ENCODE measurements at places on chromosomes 11 and 22. TPM values are rescaled to one million over a fixed set of nuclear protein-coding genes. Genes with fewer than 3 reads are reported as not detected.

- no peaks in the 10 kb centered on the region for H3K36me3 ChIP-seq
- H3K4me3 ChIP-seq, result peak overlapping the region; percentile 12
- DNase-seq, result no peak
- no peak overlapping the region for H3K27ac ChIP-seq
- H3K4me1 ChIP-seq, result no peaks in the 10 kb centered on the region
These were observed 171.3 kb downstream of the BRD1 start for GRCh38 chr22:49656291-49656851.

Gene SSH3
- 101 TPM for total RNA-seq

Gene ROBO3
- 30.6 TPM for total RNA-seq

Gene POLR2L
- total RNA-seq, result 91.1 TPM

Gene KRTAP5-8
- total RNA-seq, result 2.8 TPM

Gene SMTNL1
- 1.4 TPM for total RNA-seq

Gene SPI1
- 13.4 TPM for total RNA-seq

DNA sequence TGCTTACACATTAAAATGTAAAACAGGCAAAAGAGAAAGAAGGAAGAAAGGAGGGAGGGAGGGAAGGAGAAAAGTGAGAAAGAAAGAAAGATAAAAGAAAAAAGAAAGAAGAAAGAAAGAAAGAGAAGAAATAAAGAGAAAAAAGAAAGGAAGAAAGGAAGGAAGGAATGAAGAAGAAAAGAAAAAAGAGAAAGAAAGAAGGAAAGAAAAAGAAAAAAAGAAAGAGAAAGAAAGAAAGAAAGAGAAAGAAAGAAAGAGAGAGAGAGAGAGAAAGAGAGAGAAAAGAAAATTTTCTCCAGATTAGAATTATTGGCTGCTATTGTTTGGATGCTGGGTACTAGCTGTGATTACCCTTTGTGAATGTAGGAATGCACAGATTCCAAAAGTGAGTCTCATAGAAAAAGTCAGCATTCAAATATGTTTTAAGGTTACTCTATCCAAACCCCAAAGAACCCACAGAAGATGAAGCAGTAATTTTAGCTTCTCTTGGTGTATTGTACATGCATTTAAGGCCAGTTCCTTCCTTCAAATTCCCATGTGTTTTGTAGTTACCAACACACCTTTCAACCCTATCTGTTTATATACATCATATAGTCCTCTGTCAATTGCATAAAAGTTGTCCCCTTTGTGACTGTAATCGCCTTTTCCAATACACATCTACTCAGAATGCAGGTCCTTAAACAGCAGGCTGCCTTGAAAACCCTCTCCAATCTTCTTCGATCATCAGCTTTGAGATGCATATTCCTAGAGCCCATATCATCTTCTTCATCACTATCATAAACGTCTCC is 789 bp upstream of the FAM111A start:
- peak overlapping the region; percentile 64 for H3K4me3 ChIP-seq
- DNase-seq, result no peak
- no peaks in the 10 kb centered on the region for H3K36me3 ChIP-seq
- H3K27me3 ChIP-seq, result no peaks in the 10 kb centered on the region

Gene FOSL1
- total RNA-seq, result 2.6 TPM

DNA sequence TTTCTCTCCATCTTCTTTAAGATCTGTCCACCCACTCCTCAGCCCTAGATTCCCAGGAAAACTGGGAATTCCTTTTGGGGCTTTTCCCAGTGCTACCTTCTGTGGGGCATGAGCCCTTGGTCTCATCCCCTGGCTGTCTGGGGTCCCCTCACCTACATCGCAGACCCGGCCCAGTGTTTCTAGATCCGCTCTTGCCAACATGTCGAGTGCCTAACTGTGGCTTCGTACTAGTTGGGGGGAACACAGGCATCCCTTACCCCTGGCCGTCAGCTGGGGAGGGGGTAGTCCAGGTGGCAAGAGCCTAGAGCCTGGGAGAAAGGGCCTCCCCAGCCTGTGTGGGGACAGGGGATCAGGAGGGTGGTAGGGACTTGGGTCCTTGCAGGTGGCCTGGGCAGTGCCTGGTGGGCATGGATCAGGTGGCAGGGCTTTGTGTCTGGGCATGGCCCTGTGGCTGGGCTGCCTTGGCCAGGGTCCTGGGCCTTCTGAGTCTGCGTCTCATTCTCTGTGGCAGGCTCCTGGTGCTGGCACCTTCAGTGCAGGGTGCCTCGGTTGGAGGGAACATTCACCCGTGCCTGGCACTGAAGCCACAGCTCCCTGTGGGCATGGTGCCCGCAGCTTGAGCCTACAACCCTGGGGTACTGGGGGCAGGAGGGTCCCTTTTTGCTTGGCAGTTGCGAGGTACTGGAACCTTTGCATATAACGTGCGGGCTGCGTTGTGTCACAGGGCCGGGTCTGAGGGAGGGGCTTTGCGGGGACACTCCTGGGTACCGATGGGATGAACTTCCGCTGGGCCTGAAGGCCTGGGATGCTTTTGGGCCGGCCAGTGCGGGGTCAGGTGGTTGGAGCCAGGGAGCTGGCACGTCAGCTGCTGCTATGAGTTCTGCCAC is 4.1 kb downstream of the KCNQ1 start:
- no peak overlapping the region for H3K4me3 ChIP-seq
- no peaks in the 10 kb centered on the region for H3K4me1 ChIP-seq
- H3K36me3 ChIP-seq, result no peaks in the 10 kb centered on the region
- DNase-seq, result no peak
- H3K27me3 ChIP-seq, result no peaks in the 10 kb centered on the region

DNA sequence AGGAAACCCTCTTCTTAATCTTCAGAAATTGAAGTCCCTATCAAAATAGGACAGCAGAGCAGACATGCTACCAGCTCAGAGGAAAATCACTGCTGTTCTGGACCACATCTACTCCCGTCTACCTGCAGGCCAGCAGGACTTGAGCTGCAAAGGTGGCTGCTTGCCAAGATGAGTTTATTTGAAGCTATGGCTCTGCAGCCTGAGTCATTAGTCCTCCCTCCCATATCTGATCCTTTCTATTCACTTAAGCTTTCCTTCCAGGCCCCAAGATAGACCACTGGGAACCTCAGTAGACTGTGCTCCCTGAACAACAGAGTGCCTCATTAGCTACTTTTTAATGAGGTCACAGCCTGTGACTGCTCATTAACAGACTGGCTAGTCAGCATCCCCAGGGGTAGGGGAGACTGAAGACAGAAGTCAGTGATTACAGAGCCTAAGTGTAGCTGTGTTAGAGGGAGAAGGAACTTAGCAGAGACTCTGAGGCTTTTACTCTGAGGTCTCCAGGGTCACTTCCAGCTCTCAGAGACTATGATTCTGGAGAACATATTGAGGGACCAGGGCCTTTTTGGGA is 6.8 kb upstream of the OR10A2 start:
- H3K4me1 ChIP-seq, result no peaks in the 10 kb centered on the region
- H3K27me3 ChIP-seq, result no peaks in the 10 kb centered on the region
- no peaks in the 10 kb centered on the region for H3K36me3 ChIP-seq
- no peak overlapping the region for H3K4me3 ChIP-seq

DNA sequence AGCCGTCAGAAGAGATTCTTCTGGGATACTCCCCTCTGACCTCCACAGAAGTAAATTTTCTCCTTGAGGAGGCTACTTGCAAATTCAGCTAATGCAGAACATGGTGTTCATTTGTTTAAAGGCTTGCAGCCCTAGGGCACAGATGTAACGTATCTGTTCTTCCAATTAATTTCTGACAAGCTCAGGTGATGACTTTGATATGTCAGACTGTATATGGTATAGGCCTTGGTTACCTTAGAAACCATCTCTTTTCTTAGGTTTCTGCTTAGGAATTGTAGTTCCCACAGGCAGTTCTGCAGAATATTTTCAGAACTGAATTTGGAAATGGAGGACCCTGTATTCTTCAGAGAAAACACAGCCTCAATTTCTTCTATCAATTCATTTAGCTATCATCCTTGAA is 117.1 kb downstream of the DDX10 start:
- no peak overlapping the region for H3K27ac ChIP-seq
- no peak for DNase-seq
- no peak overlapping the region for H3K4me3 ChIP-seq

Gene SAAL1
- total RNA-seq, result 11.2 TPM

Gene CBLIF
- not detected for total RNA-seq

DNA sequence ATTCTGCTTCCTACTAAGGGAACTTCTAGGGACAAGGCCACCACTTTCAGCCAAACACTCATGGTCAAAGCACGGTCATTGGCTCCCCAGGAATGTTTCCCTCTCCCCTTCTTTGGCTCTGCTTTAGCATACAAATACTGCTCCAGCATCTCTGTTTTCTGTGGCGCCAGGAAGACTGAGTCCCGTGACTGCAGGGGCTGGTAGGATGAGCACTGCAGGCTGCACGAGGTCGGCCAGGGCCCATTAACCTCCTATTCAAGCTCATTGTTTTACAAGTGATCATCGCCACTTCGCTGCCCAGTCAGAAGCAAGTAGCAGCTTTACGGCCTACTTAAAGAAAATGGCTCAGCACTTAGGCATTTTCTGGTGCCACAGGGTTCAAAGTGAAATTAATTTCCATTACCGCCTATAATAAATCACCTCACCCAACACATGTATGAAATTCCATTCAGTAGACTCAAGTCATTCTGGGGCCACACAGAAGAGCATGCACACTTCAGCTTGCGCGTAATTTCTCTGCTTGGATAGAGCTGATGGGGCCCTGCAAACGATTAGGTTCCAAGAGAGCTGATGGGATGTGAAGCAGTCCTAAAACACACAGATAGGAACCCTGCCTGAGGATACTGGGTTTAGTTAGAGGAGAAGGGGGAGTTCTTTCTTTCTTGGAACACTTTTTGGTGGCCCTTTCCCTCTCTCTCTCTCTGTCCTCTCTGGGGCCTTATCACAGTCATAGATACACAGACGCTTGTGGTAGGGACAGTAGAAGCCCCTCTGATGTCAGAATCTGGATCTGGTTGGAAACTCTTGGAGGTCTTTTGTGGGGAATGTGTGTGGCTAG is 173.7 kb downstream of the KIF18A start:
- DNase-seq, result no peak
- no peaks in the 10 kb centered on the region for H3K36me3 ChIP-seq
- no peaks in the 10 kb centered on the region for H3K27me3 ChIP-seq
- H3K27ac ChIP-seq, result no peak overlapping the region
- no peaks in the 10 kb centered on the region for H3K4me1 ChIP-seq
- H3K4me3 ChIP-seq, result no peak overlapping the region

DNA sequence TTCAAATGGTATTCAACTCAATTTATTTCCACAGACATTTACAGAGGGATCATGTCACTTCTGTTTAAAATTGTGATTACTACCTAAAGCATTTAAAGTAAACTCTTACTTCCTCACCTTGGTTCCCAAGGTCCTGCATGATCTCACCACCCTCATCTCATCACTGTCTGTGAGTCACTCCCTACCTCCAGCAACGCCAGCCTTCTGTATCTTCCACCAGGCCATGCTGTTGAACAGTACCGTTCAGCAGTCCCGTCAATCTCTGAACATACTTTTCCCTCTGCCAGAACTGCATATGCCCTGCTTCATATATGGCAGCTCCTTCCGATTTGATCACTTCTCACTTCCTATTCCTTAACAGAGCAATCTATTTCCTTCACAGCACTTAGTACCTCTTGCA is 2.0 kb downstream of the FBXO3 start:
- no peaks in the 10 kb centered on the region for H3K4me1 ChIP-seq
- H3K27ac ChIP-seq, result no peak overlapping the region
- no peak for DNase-seq
- no peaks in the 10 kb centered on the region for H3K27me3 ChIP-seq

DNA sequence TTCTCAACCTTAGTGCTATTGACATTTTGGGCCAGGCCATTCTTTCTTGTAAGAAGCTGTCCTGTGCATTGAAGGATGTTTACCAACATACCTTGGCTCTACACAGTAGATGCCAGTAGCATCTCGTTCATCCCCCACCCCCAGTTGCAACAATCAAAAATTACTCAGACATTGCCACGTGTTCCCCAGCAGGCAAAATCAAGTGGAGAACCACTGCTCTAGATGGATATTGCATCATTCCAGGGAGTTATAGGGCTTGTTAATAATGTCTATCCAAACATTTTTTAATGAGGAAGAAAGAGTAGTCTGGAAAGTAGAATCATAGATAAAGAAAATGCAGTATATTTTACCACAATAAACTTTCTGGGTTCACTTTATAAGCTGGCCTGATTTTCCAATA is 64.1 kb downstream of the PRMT3 start:
- H3K36me3 ChIP-seq, result no peaks in the 10 kb centered on the region
- no peaks in the 10 kb centered on the region for H3K4me1 ChIP-seq
- H3K27me3 ChIP-seq, result no peaks in the 10 kb centered on the region
- DNase-seq, result no peak
- H3K4me3 ChIP-seq, result no peak overlapping the region
- no peak overlapping the region for H3K27ac ChIP-seq

DNA sequence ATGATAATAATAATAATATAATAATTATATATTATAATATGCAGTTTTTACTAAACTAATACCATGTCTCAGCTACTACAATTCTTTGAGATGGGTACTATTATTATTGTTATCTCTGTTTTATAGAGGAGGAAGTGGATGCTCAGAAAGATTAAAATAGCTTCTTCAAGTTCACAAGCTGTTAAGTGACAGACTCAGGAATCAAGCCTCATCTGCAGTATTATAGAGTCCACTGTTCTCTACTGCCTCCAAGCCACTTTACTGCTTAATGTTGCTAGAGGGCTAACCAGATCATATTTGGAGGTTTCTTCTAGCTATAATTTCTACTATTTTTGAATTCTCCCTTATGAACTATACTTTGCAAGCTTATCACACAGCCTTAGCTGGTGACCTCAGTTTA is 62.7 kb downstream of the CSTPP1 start:
- H3K36me3 ChIP-seq, result no peaks in the 10 kb centered on the region
- no peak overlapping the region for H3K27ac ChIP-seq
- H3K4me1 ChIP-seq, result no peaks in the 10 kb centered on the region
- H3K4me3 ChIP-seq, result no peak overlapping the region
- DNase-seq, result no peak

DNA sequence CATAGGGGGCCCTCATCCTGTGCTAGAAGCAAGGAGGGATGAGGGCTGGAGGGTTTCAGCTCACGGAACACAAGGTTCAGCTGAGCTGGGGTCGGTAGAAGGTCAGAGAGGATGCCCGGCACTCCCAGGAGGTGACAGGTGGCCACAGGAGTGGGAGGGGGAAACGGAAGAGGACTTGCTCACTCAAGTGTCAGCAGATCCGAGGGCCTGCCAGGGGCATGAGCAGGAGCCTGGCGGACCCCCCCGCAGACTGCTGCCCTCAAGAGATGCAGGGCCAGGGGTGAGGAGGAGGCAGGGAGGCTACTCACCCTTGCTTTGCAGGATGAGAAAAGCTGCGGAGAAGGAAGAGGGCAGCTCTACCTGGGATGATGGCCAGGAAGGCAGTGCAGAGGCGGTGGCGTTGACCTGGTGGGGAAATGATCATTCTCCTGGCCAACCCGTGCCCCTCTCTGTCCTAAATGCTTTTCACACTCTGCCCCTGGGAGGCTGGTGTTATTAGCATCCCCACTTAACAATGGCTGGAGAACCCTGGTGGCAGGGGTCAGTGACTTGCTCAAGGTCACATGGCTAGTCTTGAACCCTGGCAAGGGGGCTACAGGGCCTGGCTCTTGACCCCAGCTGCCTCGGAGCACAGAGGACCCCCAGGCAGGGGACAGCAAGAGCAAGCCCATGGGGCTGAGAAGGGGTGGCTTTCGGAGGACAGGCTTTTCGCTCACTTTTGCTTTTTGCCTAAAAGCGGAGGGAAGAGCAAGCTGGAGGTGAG is 30.1 kb upstream of the CSNK1E start:
- no peaks in the 10 kb centered on the region for H3K4me1 ChIP-seq
- no peak overlapping the region for H3K4me3 ChIP-seq
- H3K36me3 ChIP-seq, result no peaks in the 10 kb centered on the region
- DNase-seq, result no peak
- no peaks in the 10 kb centered on the region for H3K27me3 ChIP-seq
